Renal pelvis (tissue), 12 donors: ENCODE measurements at places on chromosomes 11 and 22. TPM values are rescaled to one million over a fixed set of nuclear protein-coding genes. Genes with fewer than 3 reads are reported as not detected.

Gene MMP13
- not detected for polyA plus RNA-seq

- DNase-seq: no peak
Observed at GRCh38 chr11:119666463-119667131, 62.4 kb downstream of the NECTIN1 start.

Gene YIF1A
- polyA plus RNA-seq: 65.3 TPM

- DNase-seq: no peak
Observed at GRCh38 chr11:60870276-60870675, 2.9 kb downstream of the ZP1 start.

Gene CABP7
- polyA plus RNA-seq: 0.12 TPM

- DNase-seq: no peak
Observed at GRCh38 chr11:110472858-110473257, 43.1 kb downstream of the FDX1 start.

GRCh38 chr11:120024586-120024985 is 113.3 kb downstream of the TRIM29 start:
- DNase-seq: no peak

GRCh38 chr11:74780248-74781005 is 31.8 kb downstream of the RNF169 start:
- no peak for DNase-seq

DNA sequence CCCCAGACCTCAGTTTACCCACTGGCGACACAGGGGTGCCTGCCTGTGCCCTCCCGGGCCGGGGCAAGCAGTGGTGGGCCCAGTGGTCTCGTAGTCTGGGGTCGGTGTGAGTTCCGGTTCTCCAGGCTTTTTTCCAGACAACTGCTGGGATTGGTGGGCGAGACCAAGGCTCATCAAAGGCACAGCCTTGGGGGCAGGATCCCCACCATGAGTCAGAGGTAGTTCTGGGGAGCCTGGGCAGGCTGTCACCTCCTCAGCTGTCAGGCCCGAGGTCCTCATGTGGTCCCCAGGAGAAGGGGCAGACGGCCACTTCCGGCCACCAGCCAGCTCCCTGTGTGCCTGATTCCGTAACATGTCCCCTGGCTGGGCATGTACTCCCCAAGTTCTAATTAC is 827 bp upstream of the MUC2 start:
- no peak for DNase-seq

DNA sequence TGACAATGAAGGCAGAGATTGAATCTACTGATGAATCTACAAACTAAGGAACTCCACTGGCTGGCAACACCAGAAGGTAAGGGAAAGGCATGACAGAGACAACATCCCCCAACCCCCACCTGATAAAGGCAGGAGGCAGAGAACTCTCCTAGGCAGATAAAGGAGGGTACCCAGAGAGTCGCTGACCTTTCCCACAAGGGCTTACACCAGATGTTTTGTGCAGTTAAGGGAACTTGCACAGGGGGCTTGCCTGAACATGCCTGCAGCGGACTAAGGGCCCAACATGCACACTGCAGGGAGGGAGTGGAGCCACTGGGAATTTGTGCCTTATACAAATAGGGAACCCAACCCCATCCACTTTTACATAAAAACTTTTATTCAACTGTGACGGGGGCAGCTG is 1996.9 kb upstream of the RAG2 start:
- DNase-seq: no peak

Gene C1QTNF5
- polyA plus RNA-seq: 25.5 TPM

Gene PKP3
- polyA plus RNA-seq: 6.7 TPM

DNA sequence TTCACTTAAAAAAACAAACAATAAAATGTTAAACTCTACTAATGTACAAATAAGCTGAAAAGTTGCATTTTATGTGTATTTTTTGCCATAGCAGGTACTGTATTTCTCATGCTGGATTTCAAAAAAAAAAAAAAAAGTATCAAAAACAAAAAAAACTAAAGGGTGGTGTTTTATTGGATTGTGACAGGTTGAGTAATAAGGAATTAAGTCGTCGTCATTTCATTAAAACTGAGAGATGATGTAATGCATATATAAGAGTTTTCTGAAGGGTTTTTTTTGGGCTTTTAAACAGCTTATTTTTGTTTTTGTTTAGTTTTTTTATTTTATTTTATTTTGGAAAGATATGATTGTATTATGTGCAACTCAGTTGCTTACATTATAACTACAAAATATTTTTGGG is 10.9 kb upstream of the ADSL start:
- no peak for DNase-seq

- no peak for DNase-seq
Observed at GRCh38 chr11:120462825-120463224, 48.7 kb upstream of the GRIK4 start.

- peak; percentile 37 for DNase-seq
Observed at GRCh38 chr11:33869481-33870422, 22.1 kb downstream of the LMO2 start.

- no peak for DNase-seq
Observed at GRCh38 chr11:3949125-3949524, 93.7 kb downstream of the STIM1 start.
